ENCODE measurements at places on chromosomes 5 and 9. TPM values are rescaled to one million over a fixed set of nuclear protein-coding genes. Genes with fewer than 3 reads are reported as not detected.

DNA sequence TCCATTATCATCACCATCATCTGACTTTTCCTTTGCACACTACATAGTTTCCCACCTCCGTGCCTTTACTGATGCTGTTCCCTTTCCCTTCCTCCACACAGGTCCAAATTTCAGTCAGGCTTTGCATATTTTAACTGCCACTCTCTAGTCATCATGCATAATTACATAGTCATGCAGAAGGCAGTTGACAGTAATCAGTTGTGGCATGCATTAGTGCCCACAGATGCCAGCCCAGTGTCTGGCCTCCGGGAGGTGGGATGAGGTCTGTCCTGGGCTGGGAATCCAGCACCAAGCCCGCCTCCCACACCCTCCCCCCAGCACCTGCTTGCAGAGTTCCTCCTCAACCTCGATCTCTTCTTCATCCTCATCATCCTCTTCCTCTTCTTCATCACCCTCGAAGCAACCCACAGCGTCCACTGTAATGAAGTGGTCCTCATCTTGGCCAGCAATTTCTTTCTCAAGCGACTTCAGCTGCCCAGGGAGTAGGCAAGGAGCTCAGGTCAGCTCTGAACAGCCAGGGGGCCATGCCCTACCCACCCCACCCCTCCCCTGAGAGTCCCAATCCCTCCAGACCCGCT is 8.8 kb downstream of the BBLN start:
- no peak overlapping the region for H3K4me3 ChIP-seq
- no peaks in the 10 kb centered on the region for H3K4me1 ChIP-seq
- H3K36me3 ChIP-seq, result peaks cover 51% of the 10 kb centered on the region
- H3K27ac ChIP-seq, result no peak overlapping the region

DNA sequence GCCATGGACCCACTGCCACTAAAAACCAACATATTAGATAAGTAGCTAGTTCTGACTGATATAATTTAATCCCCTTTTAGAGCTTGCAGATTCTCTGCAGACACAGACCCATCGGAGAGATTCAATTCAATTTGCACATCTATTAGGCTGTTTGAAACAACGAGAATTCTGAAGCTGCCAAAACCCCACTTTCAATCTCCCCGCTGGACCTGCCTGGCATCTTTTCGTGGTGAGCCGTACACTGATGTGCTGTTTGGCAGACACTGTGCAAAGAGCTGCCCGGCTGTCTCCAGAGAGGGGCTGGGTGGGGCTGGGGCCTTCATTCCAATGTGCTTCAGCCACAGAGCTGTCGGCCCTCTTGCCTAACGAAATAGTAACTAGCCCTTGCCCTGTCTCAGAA is 42.1 kb upstream of the FAM240B start:
- H3K4me1 ChIP-seq, result peaks cover 19% of the 10 kb centered on the region
- H3K4me3 ChIP-seq, result no peak overlapping the region
- H3K36me3 ChIP-seq, result no peaks in the 10 kb centered on the region
- H3K27ac ChIP-seq, result no peak overlapping the region

TAF1L gene
- total RNA-seq, result not detected

GABRB2 gene
- 1.7 TPM for total RNA-seq

DNA sequence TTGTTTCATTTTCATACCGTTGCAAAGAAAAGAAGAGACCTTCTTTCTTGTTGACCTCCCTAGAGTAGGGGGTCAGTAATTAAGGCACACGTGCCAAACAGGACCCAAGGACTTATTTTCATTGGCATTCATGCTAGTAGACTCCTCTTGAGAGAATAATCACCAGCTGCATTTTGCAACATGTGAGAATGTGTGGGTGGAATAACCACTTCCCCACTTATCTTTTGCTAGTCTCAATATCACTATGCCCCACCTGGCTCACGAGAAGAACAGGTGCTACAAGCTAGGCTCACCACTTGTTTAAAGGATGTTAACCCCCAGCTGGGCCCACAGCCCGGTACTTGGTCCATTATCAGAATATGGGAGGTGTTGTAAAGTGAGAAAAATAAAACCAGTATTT is 460.7 kb upstream of the MEF2C start:
- H3K36me3 ChIP-seq, result no peaks in the 10 kb centered on the region
- DNase-seq, result no peak
- no peaks in the 10 kb centered on the region for H3K4me1 ChIP-seq
- no peaks in the 10 kb centered on the region for H3K27me3 ChIP-seq
- H3K27ac ChIP-seq, result no peak overlapping the region

DNA sequence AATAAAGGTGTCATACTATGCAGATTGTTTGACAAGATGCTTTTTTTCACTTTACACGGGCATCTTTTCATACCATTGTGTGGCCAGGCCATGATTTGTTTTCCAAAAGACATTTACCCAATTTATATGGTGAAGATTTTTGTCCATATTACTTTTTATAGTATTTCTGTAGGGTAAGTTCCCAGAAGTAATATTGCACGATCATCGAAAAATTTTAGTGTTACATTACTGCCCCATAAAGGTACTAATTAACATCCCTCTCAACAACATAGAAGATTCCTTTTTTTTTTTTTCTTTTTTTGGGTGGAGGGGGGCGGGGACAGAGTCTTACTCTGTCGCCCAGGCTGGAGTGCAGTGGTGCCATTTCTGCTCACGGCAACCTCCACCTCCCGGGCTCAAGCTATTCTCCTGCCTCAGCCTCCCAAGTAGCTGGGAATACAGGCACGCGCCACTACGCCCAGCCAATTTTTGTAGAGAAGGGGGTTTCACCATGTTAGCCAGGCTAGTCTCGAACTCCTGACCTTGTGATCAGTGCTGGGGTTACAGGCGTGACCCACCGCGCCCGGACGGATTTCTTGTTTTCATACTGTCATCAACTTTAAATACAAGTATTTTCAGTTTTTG is 1.2 kb upstream of the ROPN1L start:
- peak overlapping the region; percentile 70 for H3K4me3 ChIP-seq
- no peaks in the 10 kb centered on the region for H3K27me3 ChIP-seq
- H3K36me3 ChIP-seq, result no peaks in the 10 kb centered on the region
- H3K27ac ChIP-seq, result no peak overlapping the region
- peaks cover 22% of the 10 kb centered on the region for H3K4me1 ChIP-seq
- no peak for DNase-seq

DNA sequence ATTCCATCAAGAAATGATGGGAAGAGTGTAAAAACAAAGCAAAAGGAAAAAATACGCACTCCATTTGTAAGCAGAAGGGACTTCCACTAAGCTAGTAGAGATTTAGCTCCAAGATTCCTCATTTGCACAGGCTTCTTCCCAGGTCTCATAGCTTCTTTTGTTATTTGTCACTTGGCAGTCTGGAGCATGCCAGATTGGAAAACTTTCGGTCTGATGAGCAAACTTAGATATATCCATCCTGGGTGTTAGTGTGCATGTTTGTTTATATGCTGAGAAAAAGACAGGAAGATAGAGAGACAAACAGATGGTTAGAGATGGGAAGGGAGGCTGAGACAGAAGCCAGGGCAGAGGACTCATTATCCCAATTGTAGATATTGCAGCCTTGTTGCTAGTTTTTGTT is 1644.5 kb upstream of the NUDT12 start:
- H3K27ac ChIP-seq, result no peak overlapping the region
- no peaks in the 10 kb centered on the region for H3K4me1 ChIP-seq
- H3K4me3 ChIP-seq, result no peak overlapping the region
- H3K36me3 ChIP-seq, result no peaks in the 10 kb centered on the region

DNA sequence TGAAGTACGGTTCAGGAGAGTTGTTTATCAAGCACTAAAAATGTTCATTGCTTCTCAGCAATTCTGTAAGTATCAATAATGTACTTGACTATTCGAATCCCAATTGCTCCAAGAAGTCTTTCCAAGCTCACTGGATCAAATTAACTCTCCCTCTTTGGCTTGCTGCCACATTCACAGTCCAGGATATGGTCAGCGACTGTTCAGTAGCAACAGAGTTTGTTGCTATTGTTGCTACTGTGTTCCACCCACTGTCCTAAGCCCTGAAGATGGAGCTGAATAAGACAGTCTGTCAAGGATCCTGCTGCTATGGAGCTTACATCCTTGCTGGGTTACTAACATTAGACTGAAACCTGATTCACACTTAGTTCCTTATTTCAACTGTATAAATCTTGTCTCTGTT is 110.8 kb downstream of the FGF10 start:
- H3K4me3 ChIP-seq, result no peak overlapping the region
- H3K4me1 ChIP-seq, result no peaks in the 10 kb centered on the region
- H3K27me3 ChIP-seq, result no peaks in the 10 kb centered on the region
- H3K27ac ChIP-seq, result no peak overlapping the region

DNA sequence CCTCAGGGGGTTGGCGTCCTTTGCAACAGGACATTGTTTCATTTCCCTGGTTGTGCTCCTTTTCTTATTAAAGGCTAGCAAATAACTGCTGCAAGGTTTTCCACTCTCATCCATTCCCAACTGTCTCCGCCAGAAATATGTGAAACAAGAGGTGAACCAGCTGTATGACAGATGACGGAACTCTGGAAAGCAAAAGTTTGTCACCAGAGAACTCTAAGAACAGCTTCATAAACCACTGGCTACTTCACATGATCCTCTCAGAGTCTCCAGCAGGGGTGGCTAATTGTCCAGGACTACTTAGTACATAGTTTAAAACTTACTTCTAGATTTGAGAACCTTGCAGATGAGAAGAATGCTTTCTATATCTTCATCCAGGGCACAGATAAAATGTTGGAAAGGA is 195.9 kb upstream of the RAD23B start:
- H3K4me3 ChIP-seq, result no peak overlapping the region
- no peaks in the 10 kb centered on the region for H3K27me3 ChIP-seq
- no peaks in the 10 kb centered on the region for H3K36me3 ChIP-seq
- H3K4me1 ChIP-seq, result no peaks in the 10 kb centered on the region
- H3K27ac ChIP-seq, result no peak overlapping the region

DNA sequence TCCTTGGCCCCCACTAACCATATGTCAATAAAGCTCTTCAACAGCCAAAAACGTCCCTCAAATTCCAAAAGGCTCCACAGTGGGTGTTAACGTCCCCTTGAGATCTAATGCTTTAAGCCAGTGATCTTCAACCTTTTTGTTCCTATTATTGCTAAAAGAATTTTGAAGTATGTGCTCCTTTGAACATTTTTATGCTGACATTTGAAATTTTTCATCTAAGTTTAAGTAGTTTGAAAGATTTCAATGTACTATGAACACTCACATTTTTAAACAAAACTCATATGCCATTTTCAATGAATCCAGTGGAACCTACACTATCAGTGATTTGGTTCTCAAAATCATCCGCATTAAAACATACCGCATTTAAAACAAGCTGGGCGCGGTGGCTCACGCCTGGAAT is 29.9 kb downstream of the AUH start:
- no peak overlapping the region for H3K27ac ChIP-seq
- no peak for DNase-seq

DNA sequence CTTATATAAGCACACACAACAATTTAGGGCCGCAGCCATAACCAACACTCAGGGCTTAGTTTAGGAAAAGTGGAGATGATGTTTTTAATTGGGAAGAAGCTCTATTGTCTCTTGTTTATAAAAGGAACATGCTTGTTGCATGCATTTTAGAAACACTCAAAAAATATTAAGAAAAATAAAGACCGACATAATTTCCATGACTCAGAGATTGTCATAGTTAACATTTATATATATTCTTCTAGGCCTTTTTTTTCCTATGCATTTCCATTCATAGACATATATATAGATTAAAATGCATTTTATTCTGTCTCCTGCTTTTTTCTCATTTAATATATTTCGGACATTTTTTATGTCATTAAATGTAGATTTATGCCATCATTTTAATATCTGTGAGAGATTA is 13.6 kb upstream of the ARSI start:
- H3K27me3 ChIP-seq, result no peaks in the 10 kb centered on the region
- peaks cover 2% of the 10 kb centered on the region for H3K4me1 ChIP-seq
- no peak overlapping the region for H3K4me3 ChIP-seq

ITK gene
- total RNA-seq, result 6.3 TPM

ARL14EPL gene
- total RNA-seq, result not detected

ADRB2 gene
- total RNA-seq, result 4.6 TPM

TIMD4 gene
- 1.2 TPM for total RNA-seq

GRCh38 chr5:458547-459353 is 15.8 kb downstream of the EXOC3 start:
- peaks cover 46% of the 10 kb centered on the region for H3K36me3 ChIP-seq
- no peak for DNase-seq
- H3K27me3 ChIP-seq, result no peaks in the 10 kb centered on the region
- H3K4me3 ChIP-seq, result no peak overlapping the region

WHRN gene
- total RNA-seq, result 12.2 TPM

DNA sequence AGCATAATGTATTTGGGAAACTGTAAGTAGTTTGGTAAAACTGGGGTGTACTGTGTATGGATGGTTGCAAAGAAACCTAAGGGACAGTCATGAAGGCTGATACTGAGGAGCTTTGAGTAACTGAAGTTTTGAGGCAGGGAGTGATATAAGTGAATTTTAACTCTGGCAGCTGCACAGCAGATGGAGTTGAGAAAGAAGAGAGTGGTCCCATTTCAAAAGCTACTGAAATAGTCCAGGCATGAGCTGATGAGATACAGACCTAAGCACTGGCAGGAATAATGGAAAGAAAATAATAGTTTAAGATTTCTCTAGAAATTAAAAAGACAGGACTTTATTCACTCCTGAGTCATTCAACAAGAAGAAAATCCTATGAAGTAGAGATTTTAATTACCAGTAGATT is 232.0 kb downstream of the CHSY3 start:
- H3K4me1 ChIP-seq, result no peaks in the 10 kb centered on the region
- H3K27me3 ChIP-seq, result no peaks in the 10 kb centered on the region
- no peak overlapping the region for H3K4me3 ChIP-seq
- no peaks in the 10 kb centered on the region for H3K36me3 ChIP-seq
- no peak for DNase-seq

DNA sequence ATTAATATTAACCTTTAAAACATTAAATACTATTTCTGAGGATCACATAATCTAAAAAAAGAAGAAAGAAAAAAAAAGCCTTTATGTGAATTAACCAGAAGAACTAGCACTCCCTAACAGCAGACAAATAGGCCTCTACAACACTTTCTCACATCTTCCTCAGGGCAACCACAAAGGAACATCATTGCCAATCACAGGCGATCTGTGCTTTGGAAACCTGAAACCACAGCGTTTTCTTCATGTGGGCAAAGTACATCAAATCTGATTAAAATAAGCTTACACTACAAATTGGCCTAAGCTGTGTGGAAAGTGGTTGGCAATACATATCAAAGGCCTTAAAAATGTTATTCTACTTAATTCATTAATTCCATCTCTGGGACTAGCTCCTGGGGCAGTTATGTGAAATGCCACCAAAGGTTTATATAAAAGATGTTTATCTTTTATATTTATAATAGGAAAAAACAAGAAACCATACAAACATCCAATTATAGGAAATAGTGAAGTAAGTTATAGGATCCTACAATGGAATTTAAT is 184.8 kb upstream of the TBCA start:
- DNase-seq, result no peak
- peaks cover 5% of the 10 kb centered on the region for H3K4me1 ChIP-seq
- H3K27me3 ChIP-seq, result peaks cover 14% of the 10 kb centered on the region
- no peaks in the 10 kb centered on the region for H3K36me3 ChIP-seq
- no peak overlapping the region for H3K27ac ChIP-seq

BRINP1 gene
- total RNA-seq, result not detected

All from esophagus muscularis mucosa (tissue), 4 donors.